ENCODE measurements at places on chromosomes 16 and 17. TPM values are rescaled to one million over a fixed set of nuclear protein-coding genes. Genes with fewer than 3 reads are reported as not detected.

GRCh38 chr17:42920922-42921321, 20.3 kb downstream of the G6PC1 start:
- DNase-seq, result no peak

The VAC14 gene
- total RNA-seq, result 24.6 TPM

DNA sequence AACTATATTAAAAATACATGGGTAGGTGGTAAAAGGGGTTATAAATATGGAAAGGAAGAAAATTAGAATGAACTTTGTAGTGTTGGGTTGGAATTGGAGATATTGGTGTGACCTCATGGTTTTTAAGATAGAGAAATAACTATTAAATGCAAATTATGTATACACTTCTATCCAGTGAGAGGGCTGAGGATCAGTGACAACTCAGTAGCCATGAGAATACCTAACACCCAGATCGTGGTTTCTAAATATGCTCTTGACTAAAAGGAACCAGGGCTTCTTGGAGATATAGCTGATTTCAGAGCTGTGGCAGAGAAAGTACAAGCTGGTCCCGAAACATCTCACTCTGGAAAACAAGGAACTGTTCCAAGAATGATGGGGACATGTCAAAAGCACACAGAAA, 44.4 kb downstream of the SLC6A4 start:
- DNase-seq, result no peak

DNA sequence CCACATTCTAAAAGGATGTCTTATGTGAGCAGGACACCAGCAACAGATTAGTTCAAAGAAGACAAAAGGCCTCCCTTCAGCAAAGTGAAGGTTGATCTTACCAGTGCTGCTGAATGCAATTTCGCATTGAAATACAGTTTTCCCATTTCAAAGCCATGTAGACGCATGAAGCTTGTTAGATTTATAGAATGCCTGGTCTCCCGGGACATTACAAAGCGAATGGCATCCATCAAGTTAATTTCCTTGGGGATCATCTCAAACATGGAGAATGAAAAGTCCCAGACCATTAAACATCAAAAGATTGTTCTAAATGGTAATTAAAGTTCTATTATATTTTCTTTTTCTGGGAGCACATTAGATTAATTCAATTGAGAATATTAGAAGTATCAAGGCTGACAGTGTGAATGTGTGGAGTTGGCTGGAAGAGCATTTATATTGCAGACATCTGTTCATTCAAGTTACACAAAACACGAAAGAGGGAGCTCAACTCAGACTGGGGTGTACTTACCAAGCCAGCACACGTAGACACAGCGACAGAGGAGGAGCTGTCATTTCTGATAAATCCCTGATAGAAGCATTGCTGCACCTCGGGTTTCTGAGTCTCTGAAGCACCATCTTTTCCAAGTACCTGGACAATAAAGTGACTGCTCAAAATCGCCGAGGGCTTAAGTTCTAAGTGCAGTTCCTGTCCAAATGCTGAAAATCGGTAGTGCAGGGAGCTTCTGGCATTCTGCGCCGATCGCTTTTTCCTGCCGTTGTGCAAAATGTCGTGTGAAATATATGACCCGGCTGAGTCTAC, 3.8 kb downstream of the ADAMTS18 start:
- no peak for DNase-seq

The KCNG4 gene
- total RNA-seq, result not detected

The TERB1 gene
- total RNA-seq, result not detected

DNA sequence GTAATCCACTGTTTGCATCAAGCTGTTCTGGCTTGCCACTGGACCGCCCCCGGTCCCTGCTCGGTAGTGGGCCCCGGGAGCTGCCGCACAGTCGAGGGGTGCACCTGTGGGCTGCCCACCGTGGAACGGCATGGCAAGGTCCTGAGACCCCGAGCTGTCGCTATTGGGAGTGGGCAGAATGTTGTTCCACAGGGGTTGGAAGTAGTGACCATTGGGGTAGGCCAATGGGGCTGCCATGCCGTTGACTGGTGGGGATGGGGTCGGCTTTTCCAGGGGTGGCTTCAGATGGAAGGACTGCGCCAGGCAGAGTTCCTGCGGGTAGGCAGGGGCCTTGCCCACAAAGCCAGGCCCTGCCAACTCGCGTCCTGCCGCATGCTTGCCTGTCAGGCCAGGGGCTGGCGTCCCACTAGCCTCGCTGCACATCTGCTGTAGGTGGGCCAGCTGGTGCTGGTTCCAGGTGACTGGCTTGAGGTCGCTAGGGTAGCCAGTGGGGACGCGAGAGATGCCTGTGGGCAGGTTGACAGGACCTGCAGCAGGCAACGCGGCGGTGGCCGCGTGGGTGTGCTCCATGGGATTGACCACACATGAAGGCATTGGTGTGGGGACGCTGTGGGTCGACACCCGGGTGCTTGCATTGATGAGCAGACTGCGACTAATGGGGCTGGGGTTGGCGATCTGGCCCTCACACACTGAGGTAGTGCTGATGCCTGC, 14.8 kb downstream of the TRAF4 start:
- no peak for DNase-seq

GRCh38 chr17:292531-293382, 59.9 kb downstream of the RPH3AL start:
- DNase-seq, result peak; percentile 17

The CPNE7 gene
- total RNA-seq, result 0.13 TPM

GRCh38 chr17:39794249-39794970, 56.7 kb downstream of the GRB7 start:
- no peak for DNase-seq

GRCh38 chr16:30808146-30808545, 21.1 kb upstream of the ZNF629 start:
- DNase-seq, result no peak

DNA sequence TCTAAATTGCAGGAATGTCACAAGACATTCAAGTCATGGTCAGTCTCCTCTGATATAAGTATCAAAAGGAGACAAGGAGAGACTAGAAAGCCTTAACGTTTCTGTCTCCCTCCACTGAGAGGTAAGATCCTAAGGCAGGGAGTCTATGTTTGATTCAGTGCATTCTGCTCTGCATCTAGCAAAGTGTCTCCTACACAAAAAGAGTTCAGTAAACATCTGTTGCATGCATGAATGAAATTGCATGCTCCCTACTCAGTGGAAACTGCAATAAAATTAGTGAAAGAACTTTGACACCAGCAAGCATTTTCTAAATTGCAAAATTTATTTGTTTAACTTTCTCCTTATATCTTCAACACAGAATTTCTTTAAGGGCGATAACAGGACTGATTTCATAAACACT, 111.1 kb downstream of the ADAMTS18 start:
- no peak for DNase-seq

The KRTAP4-3 gene
- total RNA-seq, result not detected

DNA sequence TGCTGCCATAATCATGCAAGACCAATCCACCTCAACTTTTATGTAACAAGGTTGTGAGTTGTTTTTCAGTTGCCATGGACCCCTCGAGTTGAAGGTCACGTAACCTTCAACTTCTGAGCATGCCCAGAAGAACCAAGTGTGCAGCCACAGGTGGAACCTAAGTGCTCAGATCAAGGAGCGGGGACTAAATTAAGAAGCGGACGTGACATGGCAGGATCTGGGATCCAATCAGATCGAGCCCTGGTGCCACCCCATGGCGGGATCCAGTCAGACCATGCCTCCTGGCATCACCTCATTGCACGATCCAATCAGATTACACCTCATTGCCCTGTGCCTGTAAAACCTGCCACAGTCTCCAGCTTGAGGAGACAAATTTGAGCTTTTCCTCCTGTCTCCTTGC, 204.5 kb upstream of the CDH5 start:
- DNase-seq, result no peak

DNA sequence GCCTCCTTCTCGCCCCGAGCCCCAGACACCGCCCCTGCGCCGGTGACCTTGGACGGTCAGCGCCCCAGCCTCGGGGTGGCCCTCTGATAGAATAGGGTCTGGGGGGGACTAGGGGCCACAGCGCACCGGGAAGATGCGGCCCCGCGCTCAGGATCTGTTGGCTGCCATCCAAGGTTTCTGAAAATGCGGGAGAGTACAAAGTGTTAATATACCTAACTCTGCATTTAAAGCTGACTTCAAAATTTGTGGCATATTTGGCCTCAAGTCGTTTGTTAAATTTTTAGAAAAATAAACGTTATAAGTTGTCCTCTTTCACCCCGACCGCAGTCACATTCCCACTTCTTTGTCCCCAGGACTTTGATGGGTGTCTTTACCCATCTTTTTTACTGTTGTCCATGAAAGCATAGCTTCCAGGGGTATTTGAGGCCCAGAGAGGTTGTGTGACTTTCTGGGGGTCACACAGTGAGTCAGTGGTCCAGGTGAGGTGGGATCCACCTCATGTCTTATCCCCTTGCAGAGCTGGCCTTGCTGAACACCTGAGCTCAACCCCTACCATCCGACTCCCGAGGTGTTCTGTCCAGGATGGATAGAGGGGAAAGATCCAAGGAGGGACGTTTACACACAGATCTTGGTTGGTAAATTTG, 796 bp downstream of the NT5M start:
- DNase-seq, result no peak

GRCh38 chr16:52209227-52209626, 337.7 kb downstream of the TOX3 start:
- no peak for DNase-seq

- DNase-seq, result peak; percentile 25
Observed at GRCh38 chr16:29645694-29646187, 17.3 kb upstream of the SPN start.

Measured in aorta (tissue), 5 donors.